ENCODE measurements at places on chromosomes 11 and 22.

GRCh38 chr11:35289821-35290220 is 129.5 kb downstream of the SLC1A2 start:
- no peak for DNase-seq

- DNase-seq = no peak
Observed at GRCh38 chr11:44952082-44952481, 1.4 kb upstream of the TP53I11 start.

DNA sequence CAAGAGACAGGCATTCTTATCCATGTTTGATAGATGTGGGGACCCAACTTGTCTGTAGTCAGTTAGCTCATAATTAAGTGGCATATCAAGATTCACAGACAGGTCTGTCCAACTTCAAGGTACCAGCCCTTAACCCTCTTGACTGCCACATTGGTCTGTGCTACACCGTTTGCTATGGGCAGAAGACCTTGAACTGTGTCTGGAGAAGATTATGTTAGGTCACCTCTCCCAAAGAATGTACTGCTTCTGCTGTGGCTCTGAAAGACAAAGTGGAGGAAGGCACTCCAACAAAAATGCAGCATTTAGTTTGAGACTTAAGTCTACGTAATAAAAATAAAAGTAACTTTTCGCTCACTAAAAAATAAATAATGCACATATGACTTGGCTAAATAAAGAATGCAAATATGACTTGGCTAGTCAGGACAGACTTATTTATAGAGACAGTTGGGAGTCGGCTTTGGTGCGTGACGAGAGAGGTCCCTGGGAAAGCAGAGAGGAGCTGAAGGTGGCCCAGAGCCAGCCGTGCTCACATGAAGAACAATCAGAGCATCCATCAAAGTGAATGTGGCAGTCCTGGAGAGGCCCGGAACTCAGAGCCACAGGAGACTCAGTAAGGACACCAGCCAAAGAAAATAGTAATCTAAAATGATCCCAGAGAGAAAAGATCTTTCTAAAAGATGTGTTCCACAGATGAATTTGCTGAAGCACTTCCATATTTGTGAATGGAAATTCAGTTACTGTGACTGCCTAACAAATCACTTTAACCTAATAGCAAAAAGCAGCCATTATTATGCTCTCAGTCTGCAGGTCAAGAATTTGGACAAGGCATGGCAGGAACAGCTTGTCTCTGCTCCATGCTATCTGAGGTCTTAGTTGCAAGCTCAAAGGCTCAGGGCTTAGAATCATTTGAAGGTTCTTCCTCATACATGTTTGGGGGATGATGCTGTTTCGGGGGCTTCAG is 35.0 kb downstream of the CWC15 start:
- DNase-seq = no peak

- DNase-seq = no peak
Observed at GRCh38 chr11:120899720-120900119, 124.2 kb upstream of the TBCEL start.

- no peak for DNase-seq
Observed at GRCh38 chr11:70697701-70698100, 299.4 kb downstream of the CTTN start.

GRCh38 chr11:119772641-119773415 is 43.8 kb upstream of the NECTIN1 start:
- no peak for DNase-seq

DNA sequence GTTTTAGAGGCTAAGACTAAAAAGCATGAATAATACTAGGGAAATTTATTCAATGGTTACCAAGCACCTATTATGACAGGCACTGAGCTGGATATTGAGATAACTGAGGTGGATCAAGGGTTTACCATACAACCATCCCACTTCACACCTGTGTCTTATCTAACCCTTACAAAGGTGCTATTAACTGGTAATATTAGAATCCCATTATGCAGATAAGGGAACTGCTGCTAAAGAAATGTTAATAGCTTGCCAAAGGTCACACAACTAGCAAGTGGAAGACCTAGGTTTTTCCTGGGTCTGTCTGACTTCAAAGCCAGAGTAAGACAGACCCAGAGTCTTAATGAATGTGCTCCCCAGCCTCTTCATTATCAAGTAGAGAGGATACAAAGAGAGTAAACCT is 21.1 kb upstream of the VSTM5 start:
- no peak for DNase-seq

DNA sequence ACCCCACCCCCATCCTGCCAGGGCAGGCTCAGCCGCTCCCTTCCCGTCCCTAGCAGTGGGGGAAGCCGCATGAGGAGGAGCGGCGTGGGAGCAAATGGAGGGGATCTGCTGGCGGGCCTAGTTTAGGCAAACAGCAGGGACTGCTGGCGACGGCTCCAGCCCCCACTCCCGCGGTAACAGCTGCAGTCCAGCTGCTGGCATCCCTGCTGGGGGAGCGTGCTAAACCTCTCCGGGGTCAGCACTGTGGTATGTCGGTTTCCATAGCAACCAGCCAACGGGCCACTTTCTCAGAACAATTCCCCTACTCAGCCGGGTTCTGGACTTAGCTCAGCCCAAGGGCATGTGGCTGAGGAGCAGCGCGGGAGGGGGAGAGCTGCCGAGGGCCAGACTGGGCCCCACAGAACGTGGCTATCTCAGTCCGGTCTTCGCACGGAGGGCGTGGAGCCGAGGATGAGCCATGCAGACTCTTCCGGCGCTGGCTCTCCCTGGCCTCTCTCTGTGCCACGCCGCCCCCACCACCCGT is 98.8 kb downstream of the PKNOX2 start:
- DNase-seq = no peak

DNA sequence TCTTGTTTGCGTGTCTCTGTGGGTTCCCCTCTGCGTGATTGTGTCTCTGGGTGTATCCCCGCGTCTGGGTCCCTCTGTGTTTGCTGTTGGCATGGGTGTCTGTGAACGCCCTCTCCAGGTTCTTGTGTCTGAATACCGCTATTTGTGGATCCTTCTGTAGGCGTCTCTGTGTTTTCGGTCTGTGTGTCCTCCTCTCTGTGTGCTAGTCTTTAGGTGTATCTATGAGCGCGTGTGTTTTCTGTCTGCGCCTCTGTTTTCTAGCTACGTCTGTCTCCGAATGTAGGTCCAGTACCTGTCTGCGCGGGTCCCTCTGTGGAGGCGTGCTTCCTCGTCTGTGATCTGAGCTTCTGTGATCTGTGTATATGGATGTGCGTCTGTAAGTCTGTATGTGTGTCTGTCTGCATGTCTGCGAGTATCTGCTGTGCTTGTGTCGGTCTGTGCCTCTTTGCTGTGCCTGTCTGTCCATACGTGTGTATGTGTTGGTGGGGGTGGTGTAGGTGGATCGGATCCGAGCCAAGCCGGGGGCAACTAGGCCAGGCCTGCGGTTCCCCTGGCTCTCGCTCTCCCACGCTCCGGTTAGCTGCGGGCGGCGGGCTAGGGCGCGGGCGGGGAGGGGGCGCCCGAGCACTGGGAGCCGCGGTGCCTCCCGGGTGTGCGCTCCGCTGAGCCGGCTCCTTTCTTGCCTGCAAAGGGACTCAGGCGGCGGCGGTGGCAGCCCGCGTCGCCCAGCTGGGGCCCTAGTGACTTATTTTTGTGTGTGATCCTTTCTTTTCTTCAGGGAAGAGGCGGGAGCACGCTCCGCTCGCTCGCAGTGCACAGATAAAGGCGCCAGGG is 105.3 kb upstream of the E2F8 start:
- no peak for DNase-seq

All from NCI-H460 (cell line).